Effector memory CD4-positive, alpha-beta T cell (primary cell): ENCODE measurements at places on chromosomes 5 and 9.

DNA sequence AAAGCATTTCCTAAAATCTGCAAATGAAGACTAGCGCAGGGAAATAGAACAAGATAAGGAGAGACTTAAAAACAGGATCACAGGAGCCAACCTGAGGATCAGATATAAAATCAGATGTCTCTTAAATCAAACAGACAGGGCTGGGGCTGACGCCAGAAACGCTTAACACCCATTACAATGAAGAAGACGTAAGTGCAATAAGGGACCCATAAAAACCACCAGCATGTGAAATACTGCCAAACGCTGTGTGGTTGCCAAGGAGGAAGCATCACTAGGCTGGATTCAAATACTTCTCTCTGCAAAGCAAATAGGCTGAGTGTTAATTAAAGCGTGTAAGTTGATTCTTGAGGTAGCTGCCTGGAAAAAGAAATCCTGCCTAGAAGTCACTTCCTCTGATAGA is 74.4 kb upstream of the ATP10B start:
- no peak for DNase-seq

DNA sequence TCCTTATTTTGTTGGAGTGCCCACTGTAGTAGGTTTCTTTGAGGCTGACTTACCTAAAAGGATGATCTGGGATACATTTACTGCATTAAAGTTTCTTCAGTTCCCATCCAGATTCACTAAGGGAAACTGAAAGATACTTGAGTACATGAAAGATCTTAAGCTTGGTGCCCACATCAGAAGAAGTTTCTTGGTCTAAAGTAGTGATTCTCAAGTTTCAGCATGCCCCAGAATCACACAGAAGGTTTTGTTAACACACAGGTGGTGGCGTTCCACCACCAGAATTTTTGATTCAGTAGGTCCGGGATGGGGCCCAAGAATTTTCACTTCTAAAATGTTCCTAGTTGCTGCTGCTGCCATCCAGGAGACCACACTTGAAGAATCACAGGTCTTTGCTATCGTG is 171.0 kb downstream of the ZNF462 start:
- no peak for DNase-seq

DNA sequence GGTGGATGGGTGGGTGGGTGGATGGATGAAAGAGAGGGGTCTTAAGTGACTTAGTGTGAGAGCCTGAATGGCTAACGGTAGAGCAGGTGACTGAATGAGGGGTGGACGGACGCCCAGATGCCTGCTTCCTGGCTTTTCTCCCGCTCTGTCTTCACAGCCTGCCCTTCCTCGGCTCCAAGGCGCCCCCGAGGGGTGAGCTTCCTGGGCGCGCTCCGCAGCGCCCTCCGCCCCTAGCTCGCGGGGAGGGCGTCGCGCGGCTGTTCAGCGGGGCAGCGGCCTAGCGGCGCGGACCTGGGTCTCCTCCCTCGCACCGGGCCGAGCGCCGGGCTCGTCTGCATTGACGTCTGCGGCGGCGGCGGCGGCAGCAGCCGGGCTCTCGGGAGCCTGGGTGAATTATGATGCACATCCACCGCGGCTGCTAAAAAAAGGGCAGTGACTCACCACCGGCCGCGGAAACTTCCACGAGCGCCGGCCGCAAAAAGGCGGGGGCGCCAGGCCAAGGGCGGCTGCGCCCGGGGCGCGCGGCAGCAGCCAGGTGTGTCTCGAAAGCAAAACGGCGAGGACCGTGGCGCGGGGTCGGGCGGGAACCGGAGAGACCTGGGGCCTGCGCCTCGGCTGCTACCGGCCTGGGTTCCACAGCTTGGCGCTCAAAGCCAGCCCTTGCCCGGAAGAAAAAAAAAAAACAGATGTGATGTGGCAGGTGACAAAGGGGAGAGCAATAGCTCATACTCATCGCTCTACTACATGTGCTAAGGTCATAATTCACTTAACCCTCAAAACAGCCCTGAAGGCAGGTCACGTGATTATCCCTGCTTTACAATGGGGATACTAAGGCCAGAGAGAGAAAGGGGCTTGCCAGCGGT is 143.0 kb upstream of the ADRA1B start:
- DNase-seq: peak; percentile 29

- DNase-seq: no peak
Measured at GRCh38 chr9:94511134-94511954, 43.5 kb upstream of the PCAT7 start.

DNA sequence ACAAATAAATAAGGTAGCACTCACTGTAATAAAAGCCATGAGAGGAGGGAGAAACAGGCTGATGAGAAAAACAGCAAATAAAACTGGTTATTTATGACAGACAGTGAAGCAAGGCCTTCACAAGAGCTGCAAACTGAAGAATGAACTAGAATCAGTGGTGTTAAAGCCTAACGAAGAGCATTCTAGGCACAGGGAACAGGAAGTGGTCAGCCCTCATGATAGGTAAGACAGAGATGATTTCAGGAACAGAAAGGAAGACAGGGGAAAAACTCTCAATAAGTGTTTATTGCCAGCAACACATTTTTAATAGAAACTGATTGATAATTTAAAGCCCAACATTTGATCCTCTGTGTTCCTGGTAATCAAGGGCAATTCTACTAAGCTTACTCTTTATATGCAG is 124.5 kb downstream of the EDIL3 start:
- DNase-seq: no peak

DNA sequence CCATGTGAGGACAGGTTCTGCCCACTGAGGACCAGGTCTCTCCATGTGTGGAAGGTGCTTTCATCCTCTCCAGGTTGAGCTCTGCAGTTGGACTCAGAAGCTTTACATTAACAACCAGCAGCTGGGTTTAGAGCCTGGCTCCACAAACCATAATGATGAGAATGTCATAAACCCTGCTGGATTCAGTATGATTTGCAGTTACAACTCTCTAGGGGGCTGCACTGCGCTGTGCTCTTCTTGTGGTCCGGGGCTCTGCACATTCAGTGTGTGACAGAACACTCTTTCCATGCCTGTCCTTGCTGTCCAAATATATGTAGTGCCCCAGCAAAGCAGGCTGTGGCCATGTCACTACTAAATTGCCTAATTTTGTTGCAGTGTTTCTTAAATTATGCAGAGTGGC is 334.3 kb downstream of the ICE1 start:
- no peak for DNase-seq

DNA sequence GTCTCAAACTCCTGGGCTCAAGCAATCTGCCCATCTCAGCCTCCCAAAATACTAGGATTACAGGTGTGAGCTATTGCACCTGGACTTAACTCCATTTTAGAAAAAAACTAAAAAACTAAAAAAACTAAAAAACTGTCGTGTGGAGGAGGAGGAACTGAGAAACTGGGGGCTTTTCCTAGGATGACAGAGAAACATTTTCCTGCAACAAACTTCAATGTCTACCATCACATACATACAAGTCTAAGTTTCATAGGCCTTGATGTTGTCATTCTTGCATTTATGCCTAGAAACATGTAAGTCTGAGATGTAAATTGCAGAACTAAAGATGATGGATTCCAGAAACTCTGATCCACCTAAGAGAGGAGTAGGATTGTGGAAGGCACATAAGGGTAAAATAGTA is 556.8 kb downstream of the RAB3C start:
- no peak for DNase-seq

GRCh38 chr5:133814152-133814551 is 154.3 kb downstream of the C5orf15 start:
- no peak for DNase-seq

- no peak for DNase-seq
Measured at GRCh38 chr5:138631096-138631928, 56.1 kb upstream of the HSPA9 start.

GRCh38 chr5:140075371-140075770 is 32.3 kb upstream of the NRG2 start:
- no peak for DNase-seq

GRCh38 chr9:19498015-19498414 is 89.2 kb downstream of the ACER2 start:
- no peak for DNase-seq

GRCh38 chr5:40599676-40600075 is 80.0 kb upstream of the PTGER4 start:
- no peak for DNase-seq

DNA sequence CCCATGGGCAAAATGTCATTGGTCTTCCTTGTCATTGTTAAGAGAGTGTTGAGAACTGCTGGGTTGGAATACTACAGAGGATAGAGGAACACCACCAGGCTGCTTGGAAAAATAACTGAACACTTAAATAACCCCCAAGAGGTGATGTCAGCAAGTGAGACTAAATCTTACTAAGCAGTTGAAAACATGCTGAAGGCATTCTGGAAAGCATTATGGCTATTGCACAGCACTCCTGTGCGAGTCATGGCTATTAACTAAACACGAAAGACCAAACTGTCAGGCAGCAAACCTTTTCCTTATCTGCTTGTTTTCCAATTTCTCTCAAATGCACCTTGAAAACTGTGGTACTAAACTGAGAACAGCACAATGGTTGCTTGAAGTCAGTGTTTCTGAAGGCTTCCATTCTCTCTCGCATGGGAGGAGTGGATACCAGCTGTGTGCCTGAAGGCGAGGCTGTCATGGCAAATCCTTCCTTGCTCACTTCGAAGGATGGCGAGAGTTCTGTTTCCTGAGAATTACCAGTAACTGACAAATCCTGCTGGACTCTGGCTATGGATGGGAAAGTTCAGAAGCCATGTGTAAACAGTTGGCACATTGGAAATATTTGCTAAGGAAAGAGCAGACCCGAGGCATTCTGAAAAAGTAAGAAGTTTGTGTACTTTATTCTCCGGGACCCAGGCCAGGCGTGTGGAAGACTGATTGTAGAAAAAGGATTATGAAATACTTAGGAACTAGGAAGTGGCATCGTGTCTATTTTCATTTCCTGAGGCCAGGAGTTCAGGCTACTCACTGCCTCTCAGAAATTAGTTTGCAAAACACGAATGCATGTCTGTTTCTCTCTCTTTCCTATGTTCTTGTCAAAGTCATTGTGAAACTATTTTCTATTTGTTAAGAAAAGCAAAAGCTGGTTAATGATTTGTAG is 182.1 kb downstream of the DMRT2 start:
- DNase-seq: no peak

- no peak for DNase-seq
Measured at GRCh38 chr9:97855486-97855875, 2.5 kb downstream of the FOXE1 start.

- DNase-seq: no peak
Measured at GRCh38 chr5:176360894-176361436, 599 bp downstream of the KIAA1191 start.

GRCh38 chr9:114025760-114026159 is 52.3 kb downstream of the AMBP start:
- no peak for DNase-seq

DNA sequence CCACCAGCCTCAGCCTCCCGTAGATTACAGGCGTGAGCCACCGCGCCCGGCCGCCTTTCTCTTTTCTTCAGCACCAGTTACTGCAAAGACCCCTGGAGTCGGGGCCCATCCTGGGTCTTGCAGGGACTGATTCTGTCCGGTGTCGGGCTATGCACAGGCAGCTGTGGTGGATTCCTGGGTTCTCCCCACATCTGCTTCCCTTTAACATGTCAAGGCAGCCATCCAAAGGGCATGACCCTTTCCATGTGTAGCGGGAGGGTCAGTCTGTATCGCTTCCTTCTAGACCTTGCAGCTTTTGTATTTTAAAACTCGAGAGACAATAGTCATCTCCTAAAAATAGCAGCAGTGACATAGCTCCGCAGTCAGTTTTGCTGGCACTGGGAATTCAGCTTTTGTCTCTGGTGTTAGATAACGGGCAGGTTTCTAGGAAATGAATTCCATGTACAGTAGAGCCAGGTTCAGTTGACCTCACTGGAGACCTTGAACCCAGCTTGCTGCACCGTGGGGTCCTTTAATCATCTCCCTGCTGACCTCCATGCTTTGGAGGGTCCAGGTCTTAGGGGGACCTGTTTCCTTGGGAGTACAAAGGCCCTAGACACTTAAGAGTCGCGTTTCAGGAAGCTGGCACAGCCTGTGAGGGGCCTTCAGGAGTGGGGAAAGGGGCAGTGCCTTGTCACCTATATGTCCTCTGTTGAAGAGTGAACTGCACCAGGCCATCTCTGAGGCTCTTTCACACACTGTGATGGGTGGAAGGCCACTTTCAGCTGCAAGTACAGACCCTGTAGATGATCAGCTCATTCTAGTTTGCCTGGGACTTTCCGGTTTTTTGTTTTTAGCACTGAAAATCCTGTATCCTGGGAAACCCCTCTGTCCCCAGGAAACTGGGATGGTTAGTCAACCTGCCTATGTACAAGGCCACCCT is 13.8 kb downstream of the ANKRD33B start:
- DNase-seq: no peak

DNA sequence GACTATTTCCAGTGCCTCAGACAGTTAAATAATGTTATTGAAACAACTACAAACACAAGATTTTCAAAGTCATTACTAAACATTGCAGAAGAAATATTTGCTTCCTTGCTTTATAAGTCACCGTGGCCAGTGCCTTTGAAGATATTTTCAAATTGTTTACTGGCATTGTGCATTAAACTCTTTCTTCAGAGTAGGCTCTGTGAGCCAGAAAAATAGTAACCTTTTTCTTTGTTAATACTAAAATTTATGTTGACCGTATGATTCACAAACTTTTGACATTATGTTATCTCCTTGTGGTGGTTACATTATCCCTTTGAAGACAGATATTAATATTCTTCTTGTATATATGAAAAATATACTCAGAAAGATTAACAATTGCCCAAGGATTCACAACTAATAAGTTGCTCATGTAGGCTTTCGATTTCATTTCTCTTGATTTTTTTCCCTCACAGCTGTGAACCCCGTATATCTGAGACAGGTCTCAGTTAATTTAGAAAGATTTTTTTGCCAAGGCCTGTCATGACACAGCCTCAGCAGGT is 140.1 kb downstream of the NR3C1 start:
- DNase-seq: no peak

DNA sequence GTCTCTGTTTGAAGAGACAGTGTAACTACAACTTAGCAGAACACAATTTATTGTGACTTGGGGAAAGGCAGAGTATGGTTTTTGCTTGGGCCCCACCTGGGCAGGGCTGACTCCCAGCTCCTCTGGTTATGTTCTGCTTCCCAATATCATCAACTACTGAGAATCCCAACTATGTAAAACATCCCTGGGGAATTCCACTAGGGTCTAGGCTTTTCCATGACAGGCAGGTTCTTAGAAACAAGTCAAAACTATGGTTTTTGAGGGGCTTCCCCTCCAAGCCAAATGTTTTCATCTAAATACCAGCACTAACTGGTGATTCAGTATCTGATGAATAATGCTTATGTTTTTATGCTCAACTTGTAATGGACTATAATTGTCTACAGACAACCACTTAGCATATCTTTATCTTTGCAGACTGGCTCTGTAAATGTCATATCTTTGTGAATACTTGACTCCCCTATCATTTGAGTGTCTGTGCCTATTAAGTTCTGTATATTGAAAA is 409.5 kb downstream of the PDE4D start:
- DNase-seq: no peak
